Right renal pelvis (tissue), 4 donors: ENCODE measurements at places on chromosomes 1 and 21. TPM values are rescaled to one million over a fixed set of nuclear protein-coding genes. Genes with fewer than 3 reads are reported as not detected.

Gene SLAMF6
- polyA plus RNA-seq: 0.10 TPM

- DNase-seq: no peak
Observed at GRCh38 chr1:179080866-179081686, 794 bp upstream of the TOR3A start.

- DNase-seq: no peak
Observed at GRCh38 chr1:181485287-181486097, 2.2 kb downstream of the CACNA1E start.

GRCh38 chr1:26877326-26877725, 12.8 kb downstream of the GPN2 start:
- no peak for DNase-seq

DNA sequence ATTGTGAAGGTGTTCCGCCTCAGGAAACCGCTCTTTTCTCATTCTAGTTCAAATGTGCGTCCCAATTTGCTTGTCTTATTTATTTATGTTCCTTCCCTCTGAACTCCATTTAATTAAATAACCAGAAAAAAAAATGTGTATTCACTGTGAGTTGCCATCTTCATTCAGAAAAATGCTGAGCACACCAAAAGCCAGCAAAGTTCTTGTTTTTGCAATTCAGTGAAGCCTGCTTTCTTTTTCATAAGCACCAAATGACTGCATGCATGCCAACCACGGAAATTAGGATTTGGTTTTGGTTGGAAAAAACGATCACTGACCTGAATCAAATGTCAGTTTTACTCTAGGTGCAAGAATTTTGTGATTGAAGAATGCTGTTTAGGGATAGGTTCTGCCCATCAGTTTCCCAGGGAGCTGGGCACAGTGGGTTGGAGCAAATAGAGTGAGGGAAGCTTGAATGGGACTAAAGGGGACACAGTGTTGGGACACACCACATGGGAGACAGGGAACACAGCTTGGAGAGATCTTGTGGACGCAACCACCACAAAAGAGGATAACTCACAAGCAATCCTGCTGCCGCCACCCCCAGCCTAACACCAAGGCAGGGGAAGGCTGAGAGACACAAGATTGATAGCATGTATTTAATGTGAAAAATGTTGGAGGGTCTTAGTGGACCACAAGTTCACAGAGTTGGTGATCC, 183.4 kb upstream of the GALNT2 start:
- DNase-seq: no peak

- no peak for DNase-seq
Observed at GRCh38 chr1:207414606-207415108, 39.5 kb upstream of the CR2 start.

DNA sequence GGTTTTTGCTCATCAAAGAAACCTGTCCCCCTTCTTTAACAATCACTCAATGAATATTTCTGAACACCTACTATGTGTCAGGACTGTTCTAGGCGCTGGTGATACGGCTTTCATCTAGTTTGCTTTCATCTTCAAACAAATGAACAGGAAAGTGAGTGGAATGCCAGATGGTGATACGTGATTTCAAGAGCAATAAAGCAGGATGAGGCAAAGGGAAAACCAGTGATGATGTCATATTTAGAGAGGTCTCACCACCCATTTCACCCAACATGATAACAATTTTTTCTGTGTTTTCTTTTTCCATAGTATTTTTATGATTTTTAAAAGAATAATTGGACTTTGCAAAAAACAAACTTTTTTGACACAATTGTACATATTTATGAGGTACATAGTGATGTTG, 11.3 kb upstream of the SLC6A17 start:
- DNase-seq: no peak

DNA sequence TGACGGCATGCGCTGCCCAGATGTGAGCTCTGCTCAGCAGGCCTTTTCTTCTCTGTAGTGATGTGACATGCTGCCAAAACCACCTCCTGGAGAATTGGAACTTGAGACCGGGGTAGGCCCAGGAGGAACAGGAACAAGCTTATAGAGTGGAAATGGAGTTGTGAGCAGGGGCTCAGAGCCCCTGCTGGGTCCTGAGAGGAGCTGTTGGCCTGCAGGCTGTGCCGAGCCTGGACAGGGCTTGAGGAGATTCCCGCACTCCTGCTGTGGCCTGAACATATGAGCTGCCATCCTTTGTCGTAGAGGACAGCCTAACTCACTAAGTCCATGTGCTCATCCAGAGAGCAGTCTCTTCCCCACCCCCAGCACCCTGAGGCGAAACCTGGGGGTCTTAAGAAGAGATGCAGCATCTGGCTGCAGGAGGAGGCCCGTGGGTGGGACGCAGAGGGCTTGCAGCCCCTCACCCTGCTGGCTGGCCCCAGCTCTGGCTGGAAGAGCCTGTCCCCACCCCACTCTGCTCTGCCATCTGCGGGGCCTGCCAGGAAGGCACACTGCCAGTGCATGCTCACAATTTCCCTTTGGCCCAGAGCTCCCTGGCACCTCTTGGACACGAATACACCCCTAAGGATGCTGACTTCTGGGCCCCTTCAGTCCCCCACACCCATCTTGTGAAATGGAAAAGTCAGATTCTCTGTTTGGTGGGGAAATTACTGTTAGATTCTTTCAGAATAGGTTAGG, 42.5 kb downstream of the PTPRF start:
- DNase-seq: no peak

GRCh38 chr1:19029191-19030085, 73.0 kb upstream of the IFFO2 start:
- DNase-seq: no peak
